ENCODE measurements at places on chromosomes 16 and 17.
A peak's percentile ranks its signal among the peaks of the same experiment; 100 is the strongest.

GRCh38 chr16:54582631-54583250 is 296.2 kb upstream of the IRX3 start:
- no peak for DNase-seq

GRCh38 chr17:489758-490329 is 137.2 kb upstream of the RPH3AL start:
- DNase-seq: peak; percentile 60

- no peak for DNase-seq
Observed at GRCh38 chr17:4944554-4945175, 3.7 kb downstream of the PFN1 start.

DNA sequence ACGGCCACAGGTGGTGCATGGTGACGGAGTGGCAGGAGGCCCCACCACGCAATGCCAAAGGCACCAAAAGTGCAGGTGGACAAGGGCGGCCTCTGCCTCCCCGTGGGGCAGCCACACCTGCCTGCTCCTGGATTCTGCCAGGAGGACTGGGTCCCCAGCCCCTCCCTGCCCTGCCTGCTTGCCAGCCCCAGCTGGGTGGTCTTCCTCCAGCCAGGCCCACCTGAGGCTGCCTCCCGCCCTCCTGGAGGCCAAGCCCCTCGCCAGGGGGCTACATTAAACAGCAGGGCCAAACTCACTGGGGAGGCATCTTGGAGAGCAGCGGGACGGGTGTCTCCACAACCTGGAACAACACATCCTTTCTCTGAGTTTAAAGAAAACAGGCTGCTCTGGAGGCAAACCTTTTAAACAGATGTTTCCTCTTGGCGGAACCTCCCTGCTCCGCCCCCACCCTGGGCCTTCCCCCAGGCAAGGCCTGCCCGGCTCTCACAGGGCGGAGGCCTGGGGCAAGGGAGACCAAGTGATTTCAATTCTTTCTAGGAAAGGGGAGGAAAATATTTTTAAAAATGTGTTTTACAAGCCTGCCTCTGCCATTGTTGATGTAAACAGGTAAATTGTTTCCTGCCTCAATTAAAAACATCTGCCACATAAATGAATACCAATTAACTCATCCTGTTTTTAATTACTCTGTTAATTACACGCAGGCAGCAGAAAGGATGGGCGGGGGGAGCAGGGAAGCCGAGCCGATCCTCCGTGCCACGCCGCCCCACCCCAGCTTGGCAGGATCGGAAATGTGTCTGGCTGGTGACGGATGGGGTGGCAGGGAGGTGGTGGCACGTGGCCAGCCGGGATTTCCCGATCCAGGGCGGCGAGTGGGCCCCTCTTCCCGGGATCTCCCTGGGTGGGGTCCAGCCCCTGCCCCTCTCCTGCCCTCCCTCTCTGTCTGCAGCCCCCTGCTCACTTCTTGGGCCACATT is 54.4 kb upstream of the PABPN1L start:
- DNase-seq: peak; percentile 55

- DNase-seq: no peak
Observed at GRCh38 chr16:22878955-22879354, 65.0 kb downstream of the HS3ST2 start.
